Transverse colon (tissue), 4 donors: ENCODE measurements at places on chromosomes 1 and 21. TPM values are rescaled to one million over a fixed set of nuclear protein-coding genes. Genes with fewer than 3 reads are reported as not detected.

The HP1BP3 gene
- 143 TPM for total RNA-seq

The JAM2 gene
- 0.75 TPM for total RNA-seq

The LIN9 gene
- 2.3 TPM for total RNA-seq

The PLA2G2E gene
- not detected for total RNA-seq

DNA sequence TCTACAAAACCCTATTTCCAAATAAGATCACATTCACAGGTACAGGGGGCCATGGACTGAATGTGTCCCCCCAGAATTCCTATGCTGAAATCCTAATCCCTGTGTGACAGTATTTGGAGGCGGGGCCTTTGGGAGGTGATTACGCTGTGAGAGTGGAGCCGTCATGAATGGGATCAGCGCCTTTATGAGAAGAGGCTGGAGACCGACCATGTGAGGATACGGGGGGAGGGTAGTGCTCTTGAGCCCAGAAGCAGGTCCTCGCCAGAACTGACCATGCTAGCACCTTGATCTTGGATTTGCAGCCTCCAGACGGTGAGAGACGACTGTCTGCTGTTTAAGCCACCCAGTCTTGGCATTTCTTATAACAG lies 23.8 kb upstream of the KIF26B start:
- no peak for DNase-seq
- peaks cover 35% of the 10 kb centered on the region for H3K27me3 ChIP-seq
- H3K27ac ChIP-seq, result no peak overlapping the region
- no peaks in the 10 kb centered on the region for H3K4me1 ChIP-seq

- peaks cover 14% of the 10 kb centered on the region for H3K4me1 ChIP-seq
- H3K27me3 ChIP-seq, result no peaks in the 10 kb centered on the region
- no peak overlapping the region for H3K27ac ChIP-seq
These were observed 3.2 kb upstream of the AK2 start for GRCh38 chr1:33039840-33040239.

DNA sequence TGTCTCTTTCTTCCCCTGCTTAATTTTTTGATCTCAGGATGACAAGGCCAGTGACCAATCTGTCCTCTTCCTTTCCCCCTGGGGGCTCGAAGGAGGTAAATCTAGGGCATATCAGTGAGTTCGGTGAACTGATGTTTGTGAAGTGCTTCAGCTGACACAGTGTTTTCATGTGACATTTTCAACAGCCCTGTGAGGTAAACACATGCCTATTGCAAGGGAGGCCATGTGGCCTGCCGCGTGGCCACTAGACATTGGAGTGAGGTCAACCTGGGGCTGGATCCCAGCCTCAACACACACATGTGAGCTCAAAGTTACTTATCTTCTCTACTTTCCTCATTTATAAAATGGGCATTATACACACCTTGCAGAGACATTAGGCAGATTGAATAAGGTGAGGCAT lies 126.3 kb downstream of the PLPP3 start:
- H3K4me1 ChIP-seq, result peaks cover 24% of the 10 kb centered on the region
- no peaks in the 10 kb centered on the region for H3K36me3 ChIP-seq
- no peak overlapping the region for H3K4me3 ChIP-seq
- DNase-seq, result no peak

- H3K4me1 ChIP-seq, result peaks cover 33% of the 10 kb centered on the region
- H3K27me3 ChIP-seq, result peaks cover 69% of the 10 kb centered on the region
- no peaks in the 10 kb centered on the region for H3K36me3 ChIP-seq
- peak within 1 kb of the TSS; percentile 54 for H3K4me3 ChIP-seq
These were observed at the start of gene ADAMTS1 for GRCh38 chr21:26845066-26845758. ADAMTS1 (minus strand) TSS chr21:26845409; CDS start chr21:26844954, 455 bp downstream.

DNA sequence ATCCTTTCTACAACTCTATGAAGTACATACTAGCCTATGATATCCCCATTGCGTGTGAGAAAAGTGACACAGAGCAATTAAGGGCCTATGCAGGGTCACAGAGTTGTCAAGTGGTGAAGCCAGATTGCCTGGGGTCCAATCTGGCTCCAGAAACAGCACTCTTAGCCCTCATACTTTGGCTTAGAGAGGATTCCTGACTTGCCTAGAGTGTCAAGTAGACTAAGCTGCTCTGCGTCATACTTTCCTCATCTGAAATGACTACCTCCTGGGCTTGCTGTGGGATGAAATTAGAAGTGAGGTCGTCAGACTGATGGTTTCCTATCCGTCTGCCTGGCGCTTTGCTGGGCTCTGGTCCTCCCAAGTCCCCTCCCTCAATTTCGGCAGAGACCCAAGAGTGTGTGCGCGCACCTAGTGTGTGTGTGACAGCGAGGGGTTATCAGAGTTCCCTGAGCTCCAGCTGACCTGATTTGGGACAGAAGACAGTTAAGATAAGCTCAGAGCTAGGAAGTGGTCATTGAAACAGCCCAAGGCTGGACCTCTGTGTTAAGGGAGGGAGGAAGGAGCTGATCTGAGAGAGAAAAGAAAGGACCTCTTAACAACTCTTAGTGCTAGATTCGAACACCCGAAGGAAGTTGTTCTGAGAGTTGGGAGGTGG lies 5.4 kb upstream of the NUAK2 start:
- no peak for DNase-seq
- no peak overlapping the region for H3K4me3 ChIP-seq
- no peak overlapping the region for H3K27ac ChIP-seq
- no peaks in the 10 kb centered on the region for H3K4me1 ChIP-seq
- H3K27me3 ChIP-seq, result no peaks in the 10 kb centered on the region

- no peak overlapping the region for H3K27ac ChIP-seq
- H3K4me3 ChIP-seq, result no peak overlapping the region
- DNase-seq, result no peak
These were observed 110.6 kb downstream of the AKT3 start for GRCh38 chr1:243739335-243740003.
